Type B pancreatic cell (in vitro differentiated cells): ENCODE measurements at places on chromosomes 12 and 14. TPM values are rescaled to one million over a fixed set of nuclear protein-coding genes. Genes with fewer than 3 reads are reported as not detected.

GRCh38 chr12:65787056-65787865, 37.0 kb upstream of the HMGA2 start:
- no peaks in the 10 kb centered on the region for H3K27me3 ChIP-seq
- no peak for DNase-seq
- no peak overlapping the region for H3K27ac ChIP-seq
- H3K4me3 ChIP-seq: no peak overlapping the region

GRCh38 chr12:3107071-3107583, 29.9 kb downstream of the TSPAN9 start:
- H3K4me1 ChIP-seq: peaks cover 30% of the 10 kb centered on the region
- H3K27me3 ChIP-seq: no peaks in the 10 kb centered on the region
- peaks cover 11% of the 10 kb centered on the region for H3K36me3 ChIP-seq

DNA sequence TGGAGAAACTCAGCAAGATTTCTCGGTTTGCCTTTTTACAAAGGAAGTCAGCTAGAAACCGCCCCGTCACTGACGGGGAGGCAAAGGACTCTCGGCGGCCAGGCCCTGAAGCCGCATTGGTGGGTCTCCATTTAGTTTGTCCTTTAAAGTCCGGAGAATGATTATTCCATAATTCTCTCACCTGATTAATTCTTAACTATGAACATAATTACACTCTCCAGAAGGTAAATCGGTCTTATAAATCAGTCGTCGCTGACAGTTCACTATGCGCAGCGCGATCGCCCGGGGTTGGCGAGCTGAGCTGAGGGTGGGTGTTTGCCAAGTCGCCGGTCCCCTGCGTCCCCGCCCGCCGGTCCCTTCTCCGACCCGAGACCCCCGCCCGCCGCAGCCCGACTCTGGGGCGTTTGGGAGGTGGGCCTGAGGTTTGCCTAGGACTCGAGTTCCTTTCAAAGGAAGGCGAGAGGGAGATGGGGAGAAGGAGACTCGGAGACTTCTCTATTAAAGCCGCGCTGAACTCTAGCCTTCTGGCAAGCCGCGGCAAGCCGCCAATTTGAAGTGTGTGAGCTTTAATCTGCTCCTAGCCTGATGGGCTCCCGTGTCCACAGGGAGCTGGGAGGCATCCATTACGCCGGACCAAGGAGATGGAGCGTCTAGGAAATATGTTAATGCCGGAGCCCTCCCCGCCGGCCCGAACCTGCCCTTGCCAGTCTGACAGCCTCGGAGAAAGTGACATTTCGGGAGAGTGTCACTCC, 392.9 kb downstream of the NOVA1 start:
- peak; percentile 68 for DNase-seq
- peaks cover 6% of the 10 kb centered on the region for H3K4me1 ChIP-seq
- peak overlapping the region; percentile 64 for H3K27ac ChIP-seq

The RHOJ gene
- total RNA-seq: 0.17 and 16.3 TPM in 2 replicates

GRCh38 chr14:64475585-64476273, 10.4 kb downstream of the AKAP5 start:
- no peaks in the 10 kb centered on the region for H3K36me3 ChIP-seq
- no peaks in the 10 kb centered on the region for H3K4me1 ChIP-seq
- H3K27me3 ChIP-seq: no peaks in the 10 kb centered on the region
- no peak overlapping the region for H3K27ac ChIP-seq

DNA sequence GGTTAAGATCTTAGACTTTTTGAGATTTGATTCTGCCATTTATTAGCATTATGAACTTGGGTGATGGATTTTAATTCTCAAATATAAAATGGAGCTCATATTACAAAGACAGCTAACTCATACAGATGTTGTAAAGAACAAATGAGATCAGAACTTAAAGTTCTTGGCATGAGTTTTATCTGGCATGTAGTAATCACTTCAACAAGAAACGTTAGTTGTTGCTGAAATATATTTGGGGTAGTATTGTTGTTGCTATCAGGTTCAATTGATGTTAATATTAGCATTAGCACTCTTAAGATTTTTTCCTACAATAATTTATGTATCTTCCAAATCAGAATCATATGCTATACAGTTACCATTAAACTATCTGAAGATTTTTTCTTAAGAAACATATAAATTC, 71.0 kb downstream of the SLC6A15 start:
- no peak overlapping the region for H3K27ac ChIP-seq
- H3K27me3 ChIP-seq: no peaks in the 10 kb centered on the region
- H3K4me1 ChIP-seq: no peaks in the 10 kb centered on the region
- no peak overlapping the region for H3K4me3 ChIP-seq
- no peak for DNase-seq
- H3K36me3 ChIP-seq: no peaks in the 10 kb centered on the region

The KLRF1 gene
- total RNA-seq: not detected in 2 replicates

The MTERF2 gene
- total RNA-seq: 8.9 and 16.0 TPM in 2 replicates

The TMTC1 gene
- total RNA-seq: 24.0 and 48.7 TPM in 2 replicates

The PRH2 gene
- not detected in 2 replicates for total RNA-seq

The RNASE2 gene
- not detected in 2 replicates for total RNA-seq

DNA sequence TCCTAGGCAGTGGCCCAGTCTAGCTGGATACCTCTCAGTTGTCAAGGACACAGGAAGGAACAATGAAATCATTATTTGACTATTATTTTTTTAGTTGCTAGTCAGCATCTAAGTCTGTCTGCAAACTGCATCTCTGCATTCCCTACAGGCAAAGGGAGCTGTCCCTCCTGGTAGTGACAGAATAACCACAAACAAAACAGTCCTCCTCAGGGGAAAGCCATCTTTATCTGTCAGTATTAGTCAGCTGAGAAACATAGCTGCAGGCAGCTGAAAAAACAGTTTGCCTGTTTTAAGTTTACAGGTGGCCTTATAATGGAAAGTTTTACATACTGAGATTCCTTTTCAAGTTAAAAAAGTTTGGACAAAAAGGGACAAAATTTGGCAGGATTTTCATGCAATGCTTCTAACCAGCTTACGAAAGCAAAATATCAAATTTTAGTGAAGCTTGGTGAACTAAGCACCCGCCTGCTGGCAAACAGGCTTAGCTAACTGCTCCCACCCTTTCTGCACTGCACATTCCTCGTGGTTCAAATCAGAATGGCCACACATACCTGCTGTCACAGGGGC, 29.5 kb downstream of the SLC25A21 start:
- H3K4me3 ChIP-seq: no peak overlapping the region
- H3K36me3 ChIP-seq: no peaks in the 10 kb centered on the region
- no peak for DNase-seq
- peaks cover 18% of the 10 kb centered on the region for H3K4me1 ChIP-seq
- peaks cover 48% of the 10 kb centered on the region for H3K27me3 ChIP-seq

DNA sequence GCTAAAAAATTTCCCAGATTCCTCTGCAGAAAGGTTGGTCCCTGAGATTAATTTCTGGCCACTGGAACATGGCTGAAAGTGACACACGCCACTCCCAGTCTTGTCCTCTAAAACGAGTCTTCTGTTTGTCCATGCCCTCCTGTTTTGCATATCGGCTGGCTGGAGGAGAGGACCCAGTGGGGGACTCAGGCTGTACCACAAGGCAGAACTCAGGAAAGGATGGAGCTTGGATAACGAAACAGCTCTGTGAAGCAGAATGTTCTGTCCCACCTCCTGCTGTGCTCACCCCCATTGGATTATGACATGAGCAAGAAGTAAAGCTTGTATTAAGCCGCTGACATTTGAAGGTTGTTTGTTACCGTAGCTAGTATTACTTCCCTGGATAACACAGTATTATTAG, 856.2 kb downstream of the BCL11B start:
- H3K27me3 ChIP-seq: no peaks in the 10 kb centered on the region
- no peaks in the 10 kb centered on the region for H3K4me1 ChIP-seq
- no peak overlapping the region for H3K27ac ChIP-seq
- no peak for DNase-seq

The TMTC2 gene
- 13.5 and 31.0 TPM in 2 replicates for total RNA-seq

DNA sequence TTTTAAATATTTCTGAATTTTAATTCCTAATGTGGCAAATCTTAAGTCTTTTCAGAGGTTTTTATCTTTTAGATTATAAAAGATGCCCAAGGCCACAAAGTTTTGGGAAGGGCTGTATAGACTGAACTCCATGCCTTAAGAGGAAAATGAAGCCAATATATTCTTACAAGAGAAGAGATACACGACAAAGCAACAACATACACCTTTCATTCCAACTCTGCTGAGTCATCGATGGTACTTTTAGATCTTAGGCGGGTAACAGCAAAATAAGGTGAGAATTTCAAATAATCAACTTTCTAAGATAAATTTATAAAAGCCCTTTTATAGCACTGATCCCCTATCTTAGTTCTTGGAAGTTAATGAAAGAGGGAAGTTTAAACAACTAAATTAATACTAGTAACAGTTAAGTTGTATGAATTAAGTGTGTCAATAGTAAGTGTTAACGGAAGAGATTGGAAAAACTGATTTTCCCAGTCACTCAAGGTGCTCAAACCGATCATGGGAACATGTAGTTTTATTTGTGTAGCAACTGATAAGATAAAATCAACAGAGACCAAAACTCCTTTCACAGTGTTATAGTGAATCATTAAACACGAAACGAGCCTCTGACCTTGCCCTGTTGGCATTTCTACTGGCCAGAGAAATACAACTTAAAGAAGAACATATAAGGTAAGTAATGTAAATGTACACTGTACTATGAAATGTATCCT, 18.8 kb upstream of the PIK3C2G start:
- H3K4me3 ChIP-seq: no peak overlapping the region
- no peaks in the 10 kb centered on the region for H3K4me1 ChIP-seq
- no peak overlapping the region for H3K27ac ChIP-seq
- H3K36me3 ChIP-seq: peaks cover 6% of the 10 kb centered on the region
- no peak for DNase-seq

- H3K36me3 ChIP-seq: no peaks in the 10 kb centered on the region
- peaks cover 9% of the 10 kb centered on the region for H3K27me3 ChIP-seq
- DNase-seq: no peak
- H3K27ac ChIP-seq: no peak overlapping the region
Observed at GRCh38 chr14:101055776-101056374, 152.4 kb upstream of the RTL1 start.

- no peak for DNase-seq
- H3K4me3 ChIP-seq: peak overlapping the region; percentile 37
- H3K27me3 ChIP-seq: peaks cover 69% of the 10 kb centered on the region
Observed at GRCh38 chr12:52693261-52693660, 10.1 kb downstream of the KRT77 start.

- peaks cover 19% of the 10 kb centered on the region for H3K4me1 ChIP-seq
- H3K36me3 ChIP-seq: peaks cover 4% of the 10 kb centered on the region
- DNase-seq: no peak
- H3K27me3 ChIP-seq: no peaks in the 10 kb centered on the region
- no peak overlapping the region for H3K4me3 ChIP-seq
Observed at GRCh38 chr14:99100497-99101270, 171.3 kb downstream of the BCL11B start.

The SERPINA9 gene
- total RNA-seq: not detected in 2 replicates

DNA sequence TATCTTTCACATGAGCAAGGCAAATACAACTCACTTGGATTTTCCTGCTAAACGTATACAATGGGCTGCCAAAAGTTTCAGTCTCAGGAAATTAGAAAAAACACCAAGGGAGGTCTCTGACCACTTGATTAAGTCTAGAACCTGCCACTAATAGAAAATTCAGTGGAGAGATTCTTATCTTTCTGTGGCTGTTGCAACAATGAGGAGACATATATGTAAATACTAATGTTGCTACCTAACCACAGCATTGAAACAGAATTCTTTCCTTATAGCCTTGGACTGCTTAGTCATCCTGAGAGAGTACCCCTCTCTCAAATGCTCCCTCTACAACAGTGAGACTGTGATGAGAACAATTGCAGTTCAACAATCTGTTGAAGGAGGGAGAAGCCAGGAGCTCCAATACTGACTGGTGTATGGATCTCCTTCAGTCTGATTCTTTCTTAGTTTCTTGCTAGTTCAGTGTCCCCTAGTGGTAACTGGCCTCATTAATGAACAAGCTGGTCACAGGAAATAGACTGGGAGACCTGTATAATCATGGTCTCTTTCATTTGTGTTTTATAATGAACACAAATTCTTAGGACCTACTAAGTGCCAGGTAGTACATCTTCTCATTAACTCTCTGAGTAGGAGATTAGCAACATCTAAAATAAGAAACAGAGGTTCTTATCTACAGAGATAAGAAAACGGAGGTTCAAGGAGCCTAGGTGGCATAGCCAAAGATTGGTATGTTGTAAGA, 164.5 kb downstream of the SLC38A4 start:
- no peaks in the 10 kb centered on the region for H3K36me3 ChIP-seq
- H3K27ac ChIP-seq: peak overlapping the region; percentile 51
- H3K4me1 ChIP-seq: peaks cover 54% of the 10 kb centered on the region
- DNase-seq: no peak
- no peaks in the 10 kb centered on the region for H3K27me3 ChIP-seq

- H3K27me3 ChIP-seq: no peaks in the 10 kb centered on the region
- no peaks in the 10 kb centered on the region for H3K4me1 ChIP-seq
- H3K27ac ChIP-seq: no peak overlapping the region
- H3K36me3 ChIP-seq: no peaks in the 10 kb centered on the region
- DNase-seq: no peak
Observed at GRCh38 chr14:31255286-31255685, 47.7 kb upstream of the HECTD1 start.

DNA sequence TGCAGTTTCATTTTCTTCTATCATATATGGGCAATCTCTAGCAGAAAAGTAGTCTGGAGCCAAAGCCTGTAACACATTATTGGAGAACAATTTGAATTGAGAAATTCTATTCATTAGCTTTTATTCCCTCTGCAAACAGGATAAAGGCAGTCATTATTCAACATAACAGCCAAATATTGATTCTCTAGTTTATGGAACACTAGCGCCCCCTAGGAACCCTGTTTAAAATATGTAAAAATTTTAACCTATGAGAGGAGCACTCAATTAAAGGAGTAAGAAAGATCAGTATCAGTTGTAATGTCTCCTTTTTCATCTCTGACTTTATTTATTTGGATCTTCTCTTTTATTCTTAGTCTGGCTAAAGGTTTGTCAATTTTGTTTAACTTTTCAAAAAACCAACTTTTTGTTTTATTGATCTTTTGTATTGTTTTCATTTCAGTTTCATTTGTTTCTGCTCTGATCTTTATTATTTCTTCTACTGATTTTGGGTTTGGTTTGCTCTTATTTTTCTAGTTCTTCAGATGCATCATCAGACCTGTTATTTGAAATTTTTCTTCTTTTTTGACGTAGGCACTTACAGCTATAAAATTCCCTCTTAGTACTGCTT, 4.8 kb upstream of the LMNTD1 start:
- no peaks in the 10 kb centered on the region for H3K4me1 ChIP-seq
- peaks cover 4% of the 10 kb centered on the region for H3K27me3 ChIP-seq
- H3K27ac ChIP-seq: no peak overlapping the region
- no peak overlapping the region for H3K4me3 ChIP-seq
- no peak for DNase-seq

DNA sequence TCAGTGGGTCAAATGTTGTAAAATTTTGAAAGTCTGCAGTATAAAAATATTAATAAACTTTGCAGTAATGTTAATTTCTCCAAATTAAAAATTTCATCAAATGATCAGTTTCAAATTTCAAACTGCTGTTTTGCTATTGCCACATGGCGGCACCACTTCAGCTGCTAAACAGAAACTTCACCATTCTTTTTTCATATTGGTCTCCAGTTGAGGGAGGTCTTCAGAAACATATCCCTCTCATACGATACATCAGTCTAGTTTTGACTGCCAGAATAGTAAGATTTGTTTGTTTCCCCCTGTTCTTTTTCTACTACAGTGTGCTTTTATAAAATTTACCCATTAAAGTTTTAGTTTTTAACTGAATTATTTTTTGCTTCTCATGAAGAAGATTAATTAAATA, 4.2 kb upstream of the TRHDE start:
- peaks cover 43% of the 10 kb centered on the region for H3K27me3 ChIP-seq
- DNase-seq: no peak
- no peaks in the 10 kb centered on the region for H3K36me3 ChIP-seq

The KRT73 gene
- total RNA-seq: 0.12 TPM in 1 of 2 replicates, not detected in the other
